ENCODE measurements at places on chromosomes 5 and 9. TPM values are rescaled to one million over a fixed set of nuclear protein-coding genes. Genes with fewer than 3 reads are reported as not detected.

The SAPCD2 gene
- 6.3 TPM for total RNA-seq

GRCh38 chr5:74322191-74322590 lies 318.3 kb downstream of the ENC1 start:
- DNase-seq, result no peak

DNA sequence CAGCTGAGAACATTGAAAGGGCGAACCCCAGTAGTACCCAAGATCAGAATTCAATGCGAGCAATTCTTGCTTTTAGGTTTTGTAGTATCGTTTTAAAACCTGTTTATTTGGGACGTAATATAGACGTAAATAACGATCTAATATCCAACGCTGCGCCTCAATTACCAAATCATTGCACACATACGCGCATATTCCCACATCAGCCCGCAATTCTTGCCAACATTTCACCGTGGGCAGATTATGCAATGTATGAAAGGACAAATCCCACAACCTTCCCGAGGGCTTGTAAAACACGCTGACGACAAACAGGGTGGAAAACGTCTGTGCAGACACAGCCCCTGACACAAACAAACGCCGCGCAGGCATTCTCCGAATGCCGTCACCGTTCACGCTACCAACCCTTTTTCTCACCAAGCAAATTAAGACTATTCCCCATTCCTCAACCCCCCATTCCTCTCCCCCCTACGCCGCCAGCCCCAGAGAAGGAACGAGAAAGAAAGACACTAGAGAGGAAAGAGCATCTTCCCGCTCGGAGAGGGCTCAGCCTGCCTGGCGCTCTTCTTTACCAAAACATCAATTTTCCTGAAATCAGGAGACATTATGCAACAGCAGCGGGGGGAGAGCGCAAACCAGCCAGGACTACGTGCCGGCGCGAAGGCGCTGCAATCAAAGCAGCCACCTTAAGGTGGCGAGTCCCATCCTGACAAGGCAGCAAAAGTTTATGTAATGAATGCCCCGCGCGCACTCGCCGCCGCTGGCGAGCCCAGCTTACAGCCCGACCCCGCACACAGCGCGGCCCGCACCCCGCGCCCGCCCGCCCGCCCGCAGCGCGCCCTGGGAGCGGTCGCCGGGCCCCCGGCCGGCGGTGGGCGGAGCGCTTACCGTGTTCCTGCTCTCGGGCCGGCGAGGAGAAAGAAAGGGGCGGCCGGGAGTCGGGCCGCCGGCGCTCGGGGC lies 597 bp downstream of the NFIL3 start:
- DNase-seq, result peak; percentile 54

The PCDHA4 gene
- 0.05 TPM for total RNA-seq

DNA sequence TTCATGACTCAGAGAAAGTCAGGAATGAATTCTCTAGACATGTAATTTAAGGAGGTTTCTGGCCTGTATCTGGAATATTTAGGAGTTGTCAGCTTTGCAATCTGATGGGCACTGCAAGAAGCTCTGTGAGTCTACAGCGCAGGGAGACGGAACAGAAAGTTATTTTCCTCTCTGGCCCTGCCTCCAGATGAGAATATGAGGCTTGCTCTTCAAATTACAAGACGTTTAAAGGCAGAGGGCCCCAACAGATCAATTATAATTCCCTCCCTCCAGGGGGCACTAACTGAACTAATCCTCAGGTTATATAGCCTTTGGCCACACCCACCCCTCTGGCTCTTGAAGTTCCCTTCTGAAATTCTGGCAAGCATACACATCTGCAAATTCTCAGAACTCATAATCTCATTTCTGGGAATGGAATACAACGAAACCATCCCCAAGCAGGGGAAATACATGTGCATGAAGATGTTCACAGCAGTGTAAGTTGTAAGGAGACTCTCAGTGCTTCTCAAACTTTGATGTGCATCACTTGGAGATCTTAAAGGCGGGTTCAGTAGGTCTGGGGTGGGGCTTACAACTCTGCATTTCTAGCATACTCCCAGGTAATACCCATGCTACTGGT lies 307.6 kb downstream of the CWC27 start:
- DNase-seq, result peak; percentile 27

GRCh38 chr9:2234371-2234893 lies 219.3 kb downstream of the SMARCA2 start:
- DNase-seq, result no peak

GRCh38 chr5:146027751-146028150 lies 77.6 kb downstream of the PLAC8L1 start:
- DNase-seq, result no peak

- DNase-seq, result no peak
Measured at GRCh38 chr9:125479846-125480615, 218.4 kb downstream of the GAPVD1 start.

- DNase-seq, result no peak
Measured at GRCh38 chr5:22238047-22238446, 615.1 kb downstream of the CDH12 start.

DNA sequence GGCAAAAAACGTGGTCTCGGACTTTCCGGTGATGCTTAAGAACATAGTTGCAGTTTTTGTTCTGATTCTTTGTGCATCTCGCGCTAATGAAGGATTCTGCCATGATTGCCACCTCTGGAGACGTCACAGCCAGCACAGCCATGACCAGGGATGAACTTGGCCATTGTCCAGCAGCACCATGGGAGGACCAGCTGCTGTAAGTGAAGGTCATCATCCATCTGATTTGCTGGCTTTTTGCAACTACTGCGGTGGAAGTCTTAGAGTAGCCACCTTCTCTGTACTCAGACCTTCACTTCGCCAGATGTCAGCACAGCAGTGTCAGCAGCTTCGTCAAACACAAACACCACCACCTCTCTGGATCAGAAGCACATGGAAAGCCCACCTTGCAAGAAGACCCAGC lies 45.7 kb downstream of the NSUN2 start:
- DNase-seq, result no peak

DNA sequence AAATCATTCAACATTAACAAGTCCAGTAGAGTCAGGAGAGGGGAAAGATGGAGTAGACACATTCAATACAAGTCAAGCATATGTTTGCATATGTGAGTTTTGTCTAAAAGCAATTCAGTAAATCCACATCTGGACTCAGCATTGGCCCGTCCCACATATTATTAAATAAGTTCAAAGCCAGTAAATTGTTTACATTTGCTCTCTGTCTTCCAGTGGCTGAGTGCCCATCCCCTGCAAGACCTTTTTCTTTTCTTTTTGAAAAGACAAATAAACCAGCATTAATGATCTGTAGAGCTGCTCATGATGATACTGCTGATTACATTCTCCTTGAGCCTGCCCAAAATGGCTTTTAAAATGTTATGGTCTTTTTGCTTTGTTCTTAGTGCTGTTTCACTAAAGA lies 71.1 kb downstream of the TNC start:
- DNase-seq, result no peak

The GPRIN1 gene
- total RNA-seq, result 2.7 TPM

- no peak for DNase-seq
Measured at GRCh38 chr9:26244661-26245451, 566.6 kb upstream of the TUSC1 start.

- DNase-seq, result no peak
Measured at GRCh38 chr5:119382169-119382568, 26.4 kb downstream of the TNFAIP8 start.

DNA sequence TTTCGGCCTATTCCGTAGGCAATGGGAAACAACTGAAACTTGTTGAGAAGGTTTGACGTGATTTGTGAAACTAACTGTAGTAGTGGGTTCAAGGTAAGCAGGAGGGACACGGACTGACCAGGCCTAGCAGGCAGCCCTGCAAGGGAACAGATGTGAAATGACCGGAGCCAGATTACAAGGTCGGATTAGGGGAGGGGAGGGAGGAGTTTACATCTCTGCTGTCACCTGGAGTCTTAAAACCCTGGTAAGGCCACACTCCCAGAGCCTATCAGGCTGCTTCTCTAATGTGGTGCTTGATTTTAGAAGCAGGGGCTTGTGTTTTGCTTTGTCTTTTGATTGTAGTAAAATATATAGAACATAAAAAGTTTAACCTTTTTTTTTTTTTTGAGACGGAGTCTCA lies 3.5 kb upstream of the SPTAN1 start:
- DNase-seq, result no peak

The TMEM203 gene
- total RNA-seq, result 20.6 TPM

The C5orf34 gene
- total RNA-seq, result 8.2 TPM

GRCh38 chr5:71456362-71456743 lies 902 bp downstream of the BDP1 start:
- no peak for DNase-seq

DNA sequence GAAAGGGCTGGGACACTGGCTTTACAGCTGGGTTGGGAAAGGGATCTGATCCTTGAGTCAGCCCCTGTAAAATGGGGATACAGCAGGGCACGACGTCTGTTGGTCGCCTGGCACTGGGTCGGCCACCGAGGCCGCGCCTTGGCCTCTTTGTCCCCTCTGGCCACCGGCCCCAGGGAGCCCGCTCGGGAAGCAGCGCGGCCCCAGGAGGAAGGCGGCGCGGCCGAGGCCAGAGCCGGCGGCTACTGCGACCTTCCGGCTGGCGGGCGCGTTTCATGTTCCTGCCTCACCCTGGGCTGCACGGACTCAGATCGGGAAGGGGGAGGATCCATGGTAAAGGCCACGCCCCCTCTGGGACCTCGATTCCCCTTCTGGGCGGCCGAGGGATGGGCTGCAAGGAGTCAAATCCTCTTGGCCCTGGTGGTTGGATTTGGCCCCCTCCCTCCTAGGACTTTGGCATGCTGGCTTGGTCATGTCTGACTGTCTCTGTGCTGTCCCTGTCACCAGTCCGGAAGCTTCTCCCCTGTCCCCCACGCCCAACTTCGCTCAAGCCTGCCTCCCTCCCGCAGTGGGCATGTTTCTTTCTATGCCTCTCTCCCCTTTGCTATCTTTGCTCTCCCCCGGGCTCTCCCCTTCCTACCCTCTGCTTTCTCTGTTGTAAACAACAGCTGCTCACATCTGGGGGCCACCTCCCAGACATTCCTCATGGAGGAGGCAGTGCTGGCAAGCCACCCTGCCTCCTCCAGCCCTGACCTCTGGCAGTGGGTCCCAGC lies 25.8 kb downstream of the FPGS start:
- no peak for DNase-seq

The ARID3C gene
- total RNA-seq, result 0.09 TPM

The SCAI gene
- total RNA-seq, result 23.5 TPM

GRCh38 chr5:45062044-45062443 lies 253.3 kb downstream of the MRPS30 start:
- no peak for DNase-seq

DNA sequence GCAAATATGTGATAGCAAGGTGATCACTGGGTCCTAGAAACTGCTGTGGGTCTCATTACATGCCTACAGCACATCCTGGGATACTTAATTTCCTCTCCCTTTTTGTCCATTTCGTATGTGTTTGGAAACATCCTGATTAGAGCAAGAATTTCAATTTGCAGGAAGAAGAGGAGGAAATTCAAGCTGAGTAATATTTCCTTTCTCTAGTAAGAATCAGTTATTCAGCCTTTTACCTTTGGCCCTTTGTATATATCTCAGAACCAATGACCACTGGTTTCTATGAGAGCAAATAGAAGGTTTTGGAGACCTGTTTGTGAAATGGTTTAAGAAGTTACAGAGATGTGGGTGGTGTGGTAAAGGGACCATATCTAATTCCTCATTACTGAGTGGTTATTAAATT lies 171.6 kb downstream of the RMI1 start:
- no peak for DNase-seq

GRCh38 chr5:81164936-81165335 lies 68.2 kb upstream of the CKMT2 start:
- no peak for DNase-seq

DNA sequence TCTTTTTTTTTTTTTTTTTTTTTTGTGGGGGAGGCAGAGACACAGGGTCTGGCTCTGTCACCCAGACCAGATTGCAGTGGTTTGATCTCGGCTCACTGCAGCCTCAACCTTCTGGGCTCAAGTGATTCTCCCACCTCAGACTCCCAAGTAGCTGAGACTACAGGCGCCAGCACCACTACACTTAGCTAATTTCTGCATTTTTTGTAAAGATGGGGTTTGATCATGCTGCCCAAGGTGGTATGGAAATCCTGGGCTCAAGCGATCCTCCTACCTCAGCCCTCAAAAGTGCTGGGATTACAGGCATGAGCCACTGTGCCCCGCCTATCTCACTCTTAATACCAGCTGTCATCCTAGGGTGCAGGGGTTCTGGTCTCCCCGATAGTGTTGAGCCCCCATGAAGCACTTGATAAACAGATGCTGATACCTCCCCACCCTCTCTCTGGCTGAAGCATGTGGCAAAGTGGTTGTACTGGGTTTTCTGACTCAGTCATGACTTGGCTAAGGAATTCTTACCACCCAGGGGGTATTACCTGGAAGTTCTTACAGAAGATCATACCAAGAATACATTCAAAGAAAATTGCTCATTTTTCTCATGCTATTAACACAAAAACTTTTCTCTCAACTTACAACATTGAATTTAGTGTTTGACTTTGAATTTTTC lies 110.2 kb upstream of the DAPK1 start:
- no peak for DNase-seq

The WNT8A gene
- 0.05 TPM for total RNA-seq

The LAMC3 gene
- total RNA-seq, result 0.61 TPM

GRCh38 chr5:119393746-119394145 lies 37.9 kb downstream of the TNFAIP8 start:
- no peak for DNase-seq

- no peak for DNase-seq
Measured at GRCh38 chr5:10534561-10535530, 29.0 kb upstream of the ANKRD33B start.

The CYLC2 gene
- total RNA-seq, result not detected

The PCDHGA6 gene
- 0.47 TPM for total RNA-seq

DNA sequence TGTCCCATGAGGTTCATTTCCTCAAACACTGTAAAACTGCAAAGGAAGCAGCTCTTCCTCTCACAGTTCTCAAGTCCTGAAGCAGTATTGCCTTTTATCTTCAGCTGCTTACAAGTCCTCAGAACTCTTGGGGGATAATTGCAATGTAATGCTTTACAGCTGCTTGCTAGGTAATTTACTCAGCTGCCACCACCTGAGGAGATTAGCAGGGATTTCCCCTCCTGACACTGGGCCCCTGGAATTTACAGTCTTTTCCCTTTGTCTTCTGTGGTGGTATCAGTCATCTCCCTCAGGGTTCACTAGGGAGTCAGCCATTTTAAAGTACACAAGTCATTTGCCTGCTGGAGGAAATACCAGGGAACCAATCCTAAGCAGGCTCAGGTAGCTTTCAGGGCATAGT lies 754.3 kb upstream of the GRAMD2B start:
- DNase-seq, result peak; percentile 42

The PCDHAC1 gene
- 0.05 TPM for total RNA-seq

DNA sequence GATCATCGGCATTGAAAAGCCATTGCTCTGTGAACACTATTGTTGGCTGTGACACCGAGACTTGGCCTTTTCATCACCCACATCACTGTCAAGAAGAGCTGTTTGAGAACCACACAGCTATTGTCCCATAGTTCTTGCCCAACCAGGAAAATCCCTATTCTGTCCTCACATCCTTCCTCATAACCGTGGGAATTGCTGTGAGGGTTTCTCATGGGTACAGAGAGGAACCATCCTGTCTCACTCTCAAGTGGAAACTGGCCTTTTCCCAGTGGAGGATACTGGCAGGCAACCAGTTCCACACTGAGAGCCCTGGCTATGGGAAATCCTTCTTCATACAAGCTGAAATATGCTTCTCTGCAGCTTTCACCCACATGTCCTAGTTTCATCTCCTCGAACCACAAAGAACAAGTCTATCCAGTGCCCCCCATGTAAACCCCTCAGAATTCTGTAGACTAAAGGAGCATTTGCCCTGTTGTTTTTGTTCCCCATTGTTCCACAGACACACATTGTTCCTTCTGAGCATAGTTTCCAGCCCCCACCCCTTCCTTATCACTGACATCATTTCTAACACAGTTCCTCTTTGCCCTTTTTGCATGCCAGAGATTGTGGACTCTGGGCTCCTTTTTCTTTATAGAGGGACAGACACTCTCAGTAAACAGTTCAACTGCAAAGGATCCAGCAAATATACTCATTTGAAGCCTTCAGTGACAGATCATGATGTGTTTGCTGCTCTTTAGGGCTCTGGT lies 57.8 kb upstream of the C5orf46 start:
- DNase-seq, result no peak

The GRIN1 gene
- total RNA-seq, result 0.19 TPM
